Kidney capillary endothelial cell (primary cell): ENCODE measurements at places on chromosomes 13 and 19.
A peak's percentile ranks its signal among the peaks of the same experiment; 100 is the strongest.

GRCh38 chr19:48854103-48854502 is 14.3 kb downstream of the PLEKHA4 start:
- no peak for DNase-seq

- no peak for DNase-seq
These were observed 467 bp downstream of the LAMP1 start for GRCh38 chr13:113297370-113298042.

- DNase-seq, result peak; percentile 52
These were observed 178.8 kb downstream of the KCTD12 start for GRCh38 chr13:76707360-76707759.

GRCh38 chr13:33259296-33259695 is 26.3 kb downstream of the STARD13 start:
- no peak for DNase-seq

DNA sequence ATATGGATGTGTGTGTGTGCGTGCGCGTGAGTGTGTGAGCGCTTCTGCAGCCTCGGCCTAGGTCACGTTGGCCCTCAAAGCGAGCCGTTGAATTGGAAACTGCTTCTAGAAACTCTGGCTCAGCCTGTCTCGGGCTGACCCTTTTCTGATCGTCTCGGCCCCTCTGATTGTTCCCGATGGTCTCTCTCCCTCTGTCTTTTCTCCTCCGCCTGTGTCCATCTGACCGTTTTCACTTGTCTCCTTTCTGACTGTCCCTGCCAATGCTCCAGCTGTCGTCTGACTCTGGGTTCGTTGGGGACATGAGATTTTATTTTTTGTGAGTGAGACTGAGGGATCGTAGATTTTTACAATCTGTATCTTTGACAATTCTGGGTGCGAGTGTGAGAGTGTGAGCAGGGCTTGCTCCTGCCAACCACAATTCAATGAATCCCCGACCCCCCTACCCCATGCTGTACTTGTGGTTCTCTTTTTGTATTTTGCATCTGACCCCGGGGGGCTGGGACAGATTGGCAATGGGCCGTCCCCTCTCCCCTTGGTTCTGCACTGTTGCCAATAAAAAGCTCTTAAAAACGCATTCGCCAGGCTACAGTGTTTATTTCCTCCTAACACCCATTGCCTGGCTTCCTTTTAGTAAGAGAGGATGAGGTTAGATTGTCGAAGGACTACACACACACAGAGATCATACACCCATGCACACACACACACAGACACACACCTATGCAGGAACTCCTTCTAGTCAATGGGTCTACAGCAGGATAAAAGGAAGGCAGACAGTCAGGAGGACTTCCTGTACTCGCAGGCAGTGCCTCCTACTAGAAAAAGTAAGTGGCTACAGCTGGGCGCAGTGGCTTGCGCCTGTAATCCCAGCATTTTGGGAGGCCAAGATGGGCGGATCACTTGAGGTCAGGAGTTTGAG is 7.1 kb downstream of the FOSB start:
- no peak for DNase-seq

DNA sequence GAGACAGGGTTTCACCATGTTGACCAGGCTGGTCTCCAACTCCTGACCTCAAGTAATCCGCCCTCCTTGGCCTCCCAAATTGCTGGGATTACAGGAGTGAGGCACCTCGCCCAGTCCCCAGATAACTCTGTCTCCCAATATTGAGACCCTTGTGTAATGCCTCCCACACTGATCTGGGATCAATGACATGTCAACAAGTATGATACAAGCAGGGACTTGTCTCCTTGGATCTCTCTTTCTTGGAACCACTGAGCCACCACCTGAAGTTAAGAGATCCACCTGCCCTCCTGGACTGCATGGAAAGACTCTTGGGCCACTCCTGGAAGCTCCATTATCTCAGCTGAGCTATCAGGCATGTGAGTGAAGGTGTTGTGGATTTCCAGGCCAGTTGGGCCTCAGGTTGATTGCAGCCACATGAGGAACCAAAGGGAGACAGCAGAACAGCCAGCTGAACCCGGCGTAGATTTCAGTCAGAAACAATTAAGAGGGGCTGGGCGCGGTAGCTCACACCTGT is 15.1 kb downstream of the NFKBID start:
- DNase-seq, result no peak

- peak; percentile 29 for DNase-seq
These were observed 630 bp downstream of the RAP2A start for GRCh38 chr13:97434397-97435201.

DNA sequence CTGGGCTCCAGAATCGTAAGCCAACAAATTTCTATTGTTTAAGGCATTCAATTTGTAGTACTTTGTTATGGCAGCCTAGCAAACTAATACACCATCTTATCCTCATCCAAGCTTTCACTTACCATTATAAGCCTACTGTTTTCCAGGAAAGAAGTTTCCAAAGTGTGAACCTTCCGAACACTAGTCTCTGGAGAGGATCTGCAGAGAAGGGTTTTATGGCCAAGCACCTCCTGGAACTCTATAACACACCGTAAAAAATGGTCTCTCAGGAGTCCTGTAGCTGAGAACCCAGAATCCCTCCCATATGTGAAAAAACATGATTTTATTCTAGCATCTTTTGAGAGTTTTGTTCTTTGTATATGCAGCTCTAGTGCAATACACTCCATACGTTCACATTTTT is 142.1 kb downstream of the POSTN start:
- DNase-seq, result no peak

DNA sequence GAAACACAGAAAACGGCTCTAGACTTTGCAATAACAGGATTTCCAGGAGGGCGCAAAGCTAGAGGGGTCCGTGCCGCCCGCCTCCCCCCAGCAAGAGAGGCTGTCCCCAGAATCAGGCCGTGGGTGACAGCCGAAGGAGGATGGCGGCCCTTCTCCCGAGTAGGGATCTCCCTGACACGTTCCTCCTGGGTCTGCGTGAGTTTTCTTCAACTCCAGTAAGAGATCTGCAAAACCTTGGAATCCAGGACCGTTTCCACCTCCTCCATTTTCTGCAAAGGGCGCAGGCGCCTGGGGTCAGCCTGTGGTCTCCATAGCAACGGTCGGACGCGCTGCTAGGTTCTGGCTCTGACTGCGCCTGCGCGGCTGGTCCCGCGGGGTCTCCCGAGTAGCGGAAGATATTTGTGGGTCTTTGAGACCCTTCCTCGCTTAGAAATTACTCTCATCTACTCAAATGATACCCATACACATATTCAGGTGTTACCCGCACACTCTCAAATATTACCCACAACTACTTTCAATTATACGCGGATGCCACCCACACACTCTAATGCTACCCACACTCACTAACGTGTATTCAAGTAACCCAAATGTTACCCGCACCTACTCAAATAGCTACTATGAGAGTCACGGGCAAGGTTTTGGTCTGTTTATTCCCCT is 2.1 kb downstream of the PNMA8C start:
- peak; percentile 55 for DNase-seq

- no peak for DNase-seq
These were observed 8.5 kb downstream of the FOSB start for GRCh38 chr19:45476304-45476703.

DNA sequence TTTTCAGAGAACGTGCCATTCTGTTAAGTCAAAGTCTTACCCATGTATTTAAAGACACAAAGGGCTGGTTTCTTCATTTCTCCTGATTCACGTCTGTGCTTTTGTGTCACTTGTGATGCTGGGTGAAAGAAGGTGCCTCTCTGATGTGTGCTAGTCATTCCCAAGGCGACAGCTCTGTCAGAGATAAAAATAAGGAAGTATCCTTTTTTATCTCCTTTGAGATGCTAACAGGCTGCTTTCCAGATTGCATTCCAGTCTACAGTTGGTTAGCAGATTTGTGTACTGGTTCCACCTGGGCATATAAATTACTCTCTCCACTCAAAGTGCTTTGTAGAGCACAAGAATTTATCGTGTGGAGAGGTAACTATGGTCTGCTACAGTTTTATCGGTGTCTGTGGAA is 33.5 kb upstream of the DCT start:
- DNase-seq, result no peak

DNA sequence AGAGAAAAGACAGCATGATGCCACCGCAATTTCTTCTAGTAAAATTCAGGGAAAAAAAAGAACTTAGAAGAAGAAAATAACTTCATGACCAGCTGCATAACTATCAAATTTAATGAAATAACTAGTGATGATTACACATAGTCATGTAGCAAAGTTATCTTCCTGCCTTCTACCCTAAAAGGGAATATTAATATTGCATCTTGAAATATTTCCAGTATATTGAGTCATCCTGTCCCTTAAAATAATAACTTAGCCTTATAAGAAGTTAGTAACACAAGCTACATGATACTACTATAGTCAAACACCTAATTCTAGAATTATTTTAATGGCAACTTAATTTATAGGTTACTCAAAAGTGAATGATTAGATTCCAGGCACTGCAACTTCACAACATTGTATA is 289.2 kb downstream of the KLF12 start:
- no peak for DNase-seq

GRCh38 chr19:31499281-31500196 is 150.3 kb upstream of the TSHZ3 start:
- DNase-seq, result no peak

GRCh38 chr13:35894636-35895035 is 236.5 kb downstream of the DCLK1 start:
- no peak for DNase-seq

DNA sequence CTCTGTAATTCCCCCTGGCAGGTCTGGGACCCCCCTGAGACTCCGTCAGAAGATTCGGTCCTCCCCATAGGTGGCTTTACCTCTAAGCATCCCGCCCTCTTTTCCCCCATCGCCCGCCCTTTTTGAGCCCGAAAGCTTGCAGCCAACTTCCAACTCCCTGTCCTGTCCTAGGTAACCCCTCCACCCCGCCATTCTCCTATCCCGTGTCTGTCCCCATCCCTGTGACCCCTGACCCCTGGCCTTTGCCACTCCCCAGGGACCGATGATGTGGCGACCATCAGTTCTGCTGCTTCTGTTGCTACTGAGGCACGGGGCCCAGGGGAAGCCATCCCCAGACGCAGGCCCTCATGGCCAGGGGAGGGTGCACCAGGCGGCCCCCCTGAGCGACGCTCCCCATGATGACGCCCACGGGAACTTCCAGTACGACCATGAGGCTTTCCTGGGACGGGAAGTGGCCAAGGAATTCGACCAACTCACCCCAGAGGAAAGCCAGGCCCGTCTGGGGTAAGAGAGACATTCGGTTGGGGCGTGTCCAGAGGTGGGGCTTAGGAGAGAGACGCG is 488 bp downstream of the RCN3 start:
- no peak for DNase-seq

DNA sequence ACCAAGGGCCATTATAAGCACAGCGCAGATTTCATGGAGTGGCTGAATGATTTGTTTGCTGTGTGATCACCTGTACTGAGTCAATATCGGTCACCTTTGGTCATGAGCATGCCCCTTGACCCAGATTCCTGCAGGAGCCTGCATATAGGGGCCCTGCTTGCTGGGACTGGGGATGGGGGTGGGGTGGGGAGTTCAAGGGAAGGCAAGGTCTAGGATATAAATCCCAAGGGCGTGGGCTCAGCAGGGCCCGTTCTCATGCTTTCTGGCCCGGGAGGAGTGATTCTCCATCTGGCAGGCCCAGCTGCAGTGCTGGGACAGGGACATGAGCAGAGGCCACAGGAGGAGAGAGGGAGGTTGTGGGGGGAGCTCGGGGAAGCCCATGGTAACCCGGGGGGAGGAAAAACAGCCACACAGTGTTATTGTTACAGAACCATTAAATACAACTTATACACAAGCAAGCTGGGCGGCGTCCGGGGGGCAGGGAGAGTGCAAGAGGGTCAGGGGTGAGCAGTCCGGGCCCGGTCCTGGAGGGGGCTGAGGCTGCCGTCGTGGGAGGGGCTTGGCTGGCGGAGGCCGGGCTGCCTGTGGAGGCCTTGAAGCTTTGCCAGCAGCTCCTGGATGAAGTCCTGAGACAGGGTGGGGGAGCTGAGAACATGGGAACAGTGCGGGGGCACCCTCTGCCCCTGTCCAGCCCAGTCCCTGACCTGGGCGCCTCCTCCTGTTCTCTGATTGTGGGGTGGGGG is 5.2 kb downstream of the PPP1R14A start:
- no peak for DNase-seq

DNA sequence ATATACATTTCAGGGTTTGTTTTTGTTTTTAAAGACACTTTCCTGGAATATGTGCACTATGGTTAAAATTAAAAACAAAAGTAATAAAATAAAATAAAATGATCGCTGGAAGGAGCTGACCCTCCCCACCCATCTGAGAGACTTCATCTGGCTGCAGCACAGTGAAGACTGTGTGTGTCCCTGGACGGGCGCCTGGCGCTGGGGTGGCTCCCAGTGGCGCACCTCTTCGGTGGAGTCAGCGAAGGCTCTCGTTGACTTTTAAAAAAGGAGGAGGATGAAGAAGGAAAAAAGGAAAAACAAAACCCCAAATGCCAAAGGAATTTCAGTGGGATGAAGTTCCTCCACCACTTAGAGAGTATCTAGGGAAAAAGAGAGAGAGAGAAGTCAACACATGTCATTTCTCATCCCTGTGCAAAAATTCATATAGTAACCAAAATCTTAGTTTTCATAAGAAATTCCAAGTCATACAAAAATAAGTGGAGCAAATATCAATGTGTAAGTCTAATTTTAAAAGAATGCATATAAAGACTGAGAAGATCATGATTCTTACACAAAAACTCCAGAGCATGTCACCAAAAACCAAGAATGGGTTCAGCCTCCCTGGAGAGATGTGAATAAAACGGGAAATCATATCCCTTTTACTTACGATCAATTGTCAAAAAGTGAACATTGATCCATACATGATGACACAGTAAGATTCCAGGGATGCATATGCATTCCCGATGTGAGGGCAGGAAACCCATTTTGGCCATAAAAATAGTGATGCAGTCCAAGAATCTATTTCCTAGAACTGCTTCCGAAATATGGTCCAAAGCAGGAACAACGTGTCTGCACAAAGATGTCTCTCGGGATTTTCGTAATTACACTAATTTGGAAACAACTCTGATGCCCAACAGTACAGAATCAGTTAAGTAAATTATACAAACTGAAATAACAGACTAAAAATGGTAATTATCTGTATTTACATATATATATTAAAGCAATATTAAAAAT is 123.8 kb downstream of the STK24 start:
- DNase-seq, result no peak

DNA sequence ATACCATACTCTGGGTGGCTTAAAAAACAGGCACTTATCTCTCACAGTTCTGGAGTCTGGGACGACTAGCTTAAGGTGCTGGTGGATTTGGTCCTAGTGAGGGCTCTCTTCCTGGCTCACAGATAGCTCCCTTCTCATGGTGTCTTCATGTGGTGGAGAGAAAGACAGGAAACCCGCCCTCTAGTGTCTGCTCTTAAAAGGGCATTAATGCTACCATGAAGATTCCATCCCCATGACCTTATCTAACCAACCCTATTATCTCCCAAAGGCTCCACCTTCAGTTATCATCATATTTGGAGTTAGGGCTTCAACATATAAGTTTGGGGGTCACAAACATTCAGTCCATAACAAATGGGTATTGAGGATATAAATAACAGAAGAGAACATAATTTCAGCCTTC is 139.4 kb downstream of the HS6ST3 start:
- DNase-seq, result peak; percentile 24

GRCh38 chr19:55546822-55547614 is 1.7 kb upstream of the SBK3 start:
- DNase-seq, result peak; percentile 67
